ENCODE measurements at places on chromosomes 2 and 18. TPM values are rescaled to one million over a fixed set of nuclear protein-coding genes. Genes with fewer than 3 reads are reported as not detected.

Gene SCN7A
- 19.6 TPM for total RNA-seq

Gene SPP2
- not detected for total RNA-seq

Gene MALL
- total RNA-seq: 2.5 TPM

Gene MROH2A
- total RNA-seq: under 0.01 TPM

Measured in diencephalon (tissue), 1 donor.